ENCODE measurements at places on chromosomes 16 and 17. TPM values are rescaled to one million over a fixed set of nuclear protein-coding genes. Genes with fewer than 3 reads are reported as not detected.

- H3K27ac ChIP-seq: no peak overlapping the region
- peaks cover 10% of the 10 kb centered on the region for H3K4me1 ChIP-seq
- no peak for DNase-seq
- peaks cover 47% of the 10 kb centered on the region for H3K36me3 ChIP-seq
Observed at GRCh38 chr17:67139784-67140665, 95.7 kb downstream of the CACNG1 start.

The CLDN9 gene
- not detected for total RNA-seq

- DNase-seq: no peak
- H3K27ac ChIP-seq: no peak overlapping the region
- peaks cover 41% of the 10 kb centered on the region for H3K36me3 ChIP-seq
Observed at GRCh38 chr17:44074231-44074910, 3.8 kb downstream of the G6PC3 start.

GRCh38 chr17:46994993-46995392 is 15.9 kb upstream of the RPRML start:
- no peaks in the 10 kb centered on the region for H3K4me1 ChIP-seq
- H3K36me3 ChIP-seq: no peaks in the 10 kb centered on the region
- no peak for DNase-seq
- H3K27me3 ChIP-seq: no peaks in the 10 kb centered on the region

DNA sequence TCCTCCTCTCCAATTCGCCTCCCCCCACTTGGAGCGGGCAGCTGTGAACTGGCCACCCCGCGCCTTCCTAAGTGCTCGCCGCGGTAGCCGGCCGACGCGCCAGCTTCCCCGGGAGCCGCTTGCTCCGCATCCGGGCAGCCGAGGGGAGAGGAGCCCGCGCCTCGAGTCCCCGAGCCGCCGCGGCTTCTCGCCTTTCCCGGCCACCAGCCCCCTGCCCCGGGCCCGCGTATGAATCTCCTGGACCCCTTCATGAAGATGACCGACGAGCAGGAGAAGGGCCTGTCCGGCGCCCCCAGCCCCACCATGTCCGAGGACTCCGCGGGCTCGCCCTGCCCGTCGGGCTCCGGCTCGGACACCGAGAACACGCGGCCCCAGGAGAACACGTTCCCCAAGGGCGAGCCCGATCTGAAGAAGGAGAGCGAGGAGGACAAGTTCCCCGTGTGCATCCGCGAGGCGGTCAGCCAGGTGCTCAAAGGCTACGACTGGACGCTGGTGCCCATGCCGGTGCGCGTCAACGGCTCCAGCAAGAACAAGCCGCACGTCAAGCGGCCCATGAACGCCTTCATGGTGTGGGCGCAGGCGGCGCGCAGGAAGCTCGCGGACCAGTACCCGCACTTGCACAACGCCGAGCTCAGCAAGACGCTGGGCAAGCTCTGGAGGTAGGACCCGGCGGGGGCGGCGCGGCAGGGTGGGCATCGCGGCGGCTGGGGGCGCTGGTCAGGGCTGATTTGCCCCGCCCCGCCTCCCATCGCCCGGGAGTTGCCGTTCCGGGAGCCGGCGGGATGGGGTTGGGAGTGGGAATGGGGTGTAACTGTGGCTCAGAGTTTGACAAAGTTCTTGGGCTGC is 567 bp downstream of the SOX9 start:
- peak; percentile 66 for DNase-seq
- no peaks in the 10 kb centered on the region for H3K36me3 ChIP-seq
- H3K27me3 ChIP-seq: peaks cover 3% of the 10 kb centered on the region
- H3K27ac ChIP-seq: peak overlapping the region; percentile 72

DNA sequence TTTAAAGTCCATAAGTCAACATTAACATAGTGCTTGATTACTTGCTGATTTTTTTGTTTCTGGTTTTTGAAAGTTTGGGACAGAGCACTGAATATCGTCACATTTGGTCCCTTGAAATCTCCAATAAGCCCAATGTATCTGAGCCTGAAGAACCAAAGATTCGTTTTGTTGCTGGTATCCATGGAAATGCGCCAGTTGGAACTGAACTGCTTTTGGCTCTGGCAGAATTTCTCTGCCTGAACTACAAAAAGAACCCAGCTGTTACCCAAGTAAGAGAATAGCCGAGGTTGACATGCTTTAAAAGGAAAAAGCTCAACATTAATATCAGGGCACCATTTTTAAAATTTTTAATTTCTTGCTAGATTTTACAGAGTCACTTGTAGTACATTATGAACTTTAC is 27.7 kb upstream of the GOSR1 start:
- H3K36me3 ChIP-seq: peaks cover 27% of the 10 kb centered on the region
- peak; percentile 63 for DNase-seq
- H3K4me3 ChIP-seq: no peak overlapping the region
- no peak overlapping the region for H3K27ac ChIP-seq
- no peaks in the 10 kb centered on the region for H3K27me3 ChIP-seq

Data from right atrium auricular region (tissue), 2 donors.